ENCODE measurements at places on chromosomes 7 and 10.

DNA sequence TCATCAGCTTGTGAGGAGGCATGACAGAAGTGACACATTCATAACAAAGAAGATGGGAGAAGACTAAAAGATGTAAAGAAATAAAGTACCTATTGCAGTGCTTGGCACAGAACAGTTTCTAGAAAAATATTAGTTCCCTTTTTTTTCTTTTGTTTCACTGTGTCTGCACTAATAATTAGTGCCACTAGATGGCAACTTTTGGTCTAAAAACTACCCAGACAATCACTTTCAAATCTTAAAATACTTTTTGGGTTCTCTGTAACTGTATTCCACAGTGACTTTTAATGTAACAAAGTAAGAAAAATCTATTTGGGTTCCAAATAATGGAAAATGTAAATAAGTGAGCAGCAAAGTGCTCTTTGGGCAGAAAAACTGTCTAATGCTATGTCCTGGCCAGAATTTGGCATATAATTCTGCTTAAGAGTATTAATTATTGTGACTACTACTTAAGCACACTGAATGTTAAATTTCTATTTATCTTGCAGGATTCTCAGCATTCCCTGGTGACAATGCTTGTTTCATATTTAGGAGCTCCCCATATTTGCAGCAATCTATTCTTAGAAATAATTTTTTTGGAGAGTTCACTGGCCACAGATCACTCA is 134.8 kb upstream of the KIF5B start:
- DNase-seq: no peak

DNA sequence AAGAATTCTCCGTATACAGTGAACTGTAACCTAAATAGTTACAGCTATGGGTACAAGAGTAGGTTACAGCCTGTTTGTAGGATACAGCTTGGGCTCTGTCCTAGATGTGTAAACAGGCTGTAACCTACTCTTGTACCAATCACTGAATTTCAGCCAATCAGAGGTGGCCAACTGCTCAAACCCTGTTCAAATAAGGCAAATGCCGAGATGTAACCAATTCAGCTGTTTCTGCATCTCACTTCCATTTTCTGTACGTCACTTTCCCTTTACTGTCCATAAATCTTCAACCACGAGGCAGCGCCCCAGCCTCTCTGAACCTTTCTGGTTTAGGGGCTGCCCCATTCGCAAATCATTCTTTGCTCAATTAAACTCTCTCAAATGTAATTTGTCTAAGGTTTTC is 8.3 kb upstream of the MMP21 start:
- no peak for DNase-seq

GRCh38 chr7:158759749-158760444 is 55.3 kb upstream of the NCAPG2 start:
- no peak for DNase-seq

DNA sequence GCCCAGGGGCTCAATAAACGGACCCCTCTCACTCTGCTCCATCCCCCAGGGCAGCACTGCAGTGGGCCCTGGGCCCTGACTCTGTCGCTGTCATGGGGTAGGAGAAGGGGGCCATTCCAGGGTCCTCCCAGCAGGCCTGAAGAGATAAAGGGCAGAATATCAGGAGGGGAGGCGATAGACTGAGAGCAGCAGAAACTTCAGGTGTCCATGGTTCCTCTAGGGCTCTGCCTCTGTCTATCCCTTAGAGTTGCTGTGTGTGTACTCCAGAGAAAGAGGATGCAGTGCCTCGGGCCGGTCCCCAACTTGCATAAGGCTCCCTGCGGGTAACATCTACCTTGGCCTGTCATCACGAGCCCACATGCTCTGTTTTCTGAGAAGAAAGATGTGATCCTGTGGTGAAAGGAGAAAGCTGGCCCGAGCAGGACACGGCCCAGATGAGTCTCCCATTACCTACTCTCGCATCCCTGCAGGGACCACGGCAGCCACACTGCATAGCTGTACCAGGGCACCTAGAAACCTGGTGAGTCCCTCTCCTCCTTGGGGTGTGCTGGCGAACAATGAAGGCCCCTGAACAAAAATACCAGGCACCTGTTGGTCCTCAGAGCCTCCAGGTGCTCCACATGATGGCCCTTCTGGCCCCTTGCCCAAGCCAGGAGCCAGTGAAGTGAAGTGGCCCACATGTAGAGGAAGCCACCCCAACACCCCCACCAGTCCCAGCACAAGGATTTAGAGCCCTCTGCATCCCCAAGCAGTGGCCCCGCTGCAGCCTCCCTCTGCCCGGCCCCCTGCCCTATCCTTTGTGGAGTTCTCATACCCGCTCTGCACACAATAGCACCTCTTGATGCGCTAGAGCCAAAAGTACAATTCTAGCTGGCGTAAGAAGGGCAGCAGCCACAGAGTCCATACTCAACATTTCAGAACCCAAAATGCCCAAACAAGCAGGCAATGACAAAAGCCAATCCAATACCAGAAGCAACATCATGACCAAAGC is 106.8 kb downstream of the ARHGAP22 start:
- no peak for DNase-seq

DNA sequence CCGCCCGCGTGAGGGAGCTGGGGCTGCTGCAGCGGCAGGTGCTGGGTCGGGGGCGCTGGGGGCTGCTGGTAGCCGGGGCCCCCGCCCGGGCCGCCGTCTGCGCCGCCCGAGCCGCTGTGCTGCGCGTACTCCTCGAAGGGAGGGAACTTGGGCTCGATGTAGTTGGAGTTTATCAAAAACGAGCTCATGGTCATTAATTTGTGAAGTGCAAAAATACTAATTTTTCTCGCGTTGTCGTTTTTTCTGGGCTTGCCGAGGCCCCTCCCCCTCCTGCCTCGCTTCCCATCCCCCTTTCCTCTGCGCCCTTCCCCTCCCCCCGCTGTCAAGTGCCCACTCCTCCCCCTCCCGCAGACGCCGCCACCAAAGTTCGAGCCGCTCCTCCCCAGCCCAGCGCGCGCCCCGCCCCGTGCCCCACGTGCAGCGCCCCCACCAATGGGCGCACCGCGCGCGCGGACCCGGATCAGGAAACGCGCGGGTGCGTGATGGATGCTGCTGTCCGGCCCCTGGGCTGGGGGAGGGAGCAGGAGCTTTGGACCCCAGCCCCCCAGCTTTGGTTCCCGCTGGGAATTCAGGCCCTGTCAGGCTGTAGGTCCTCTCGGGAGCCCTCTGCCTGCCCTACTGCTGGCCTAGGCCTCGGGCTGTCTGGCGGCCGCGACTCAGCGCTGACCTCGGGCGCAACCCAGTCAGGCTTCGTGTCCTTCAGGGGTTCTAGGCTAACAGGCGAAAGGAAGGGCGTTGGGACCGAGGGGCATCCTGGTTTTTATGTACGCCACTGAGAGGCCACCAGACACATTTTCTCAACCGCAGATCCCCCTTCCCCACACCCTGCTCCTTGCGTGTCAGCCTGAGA is at the start of gene HOXA4:
Gene HOXA4, minus strand, starts transcription at position 218 of the 850 bp plus-strand sequence. Its CDS starts 24 bp downstream, at position 194.
- peak; percentile 47 for DNase-seq

DNA sequence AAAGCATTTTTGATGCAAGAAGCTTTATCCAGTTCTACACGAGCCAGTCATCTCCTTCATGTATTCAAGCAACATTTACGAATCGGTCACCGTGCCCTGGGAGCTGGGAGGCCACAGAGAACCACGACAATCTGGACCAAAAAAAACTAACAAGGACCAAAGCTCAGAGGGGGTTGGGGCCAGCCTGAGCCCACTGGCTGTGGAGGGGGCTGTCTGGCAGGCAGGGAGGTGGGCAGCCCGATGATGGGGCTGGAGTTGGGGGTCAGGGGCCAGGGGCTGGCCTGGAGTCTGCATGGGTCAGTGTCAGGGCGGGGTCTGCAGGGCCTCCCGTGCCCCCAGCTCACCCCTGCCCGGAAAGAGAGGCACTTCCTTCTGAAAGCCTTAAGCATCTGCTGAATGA is 12.5 kb upstream of the GRIFIN start:
- DNase-seq: no peak

DNA sequence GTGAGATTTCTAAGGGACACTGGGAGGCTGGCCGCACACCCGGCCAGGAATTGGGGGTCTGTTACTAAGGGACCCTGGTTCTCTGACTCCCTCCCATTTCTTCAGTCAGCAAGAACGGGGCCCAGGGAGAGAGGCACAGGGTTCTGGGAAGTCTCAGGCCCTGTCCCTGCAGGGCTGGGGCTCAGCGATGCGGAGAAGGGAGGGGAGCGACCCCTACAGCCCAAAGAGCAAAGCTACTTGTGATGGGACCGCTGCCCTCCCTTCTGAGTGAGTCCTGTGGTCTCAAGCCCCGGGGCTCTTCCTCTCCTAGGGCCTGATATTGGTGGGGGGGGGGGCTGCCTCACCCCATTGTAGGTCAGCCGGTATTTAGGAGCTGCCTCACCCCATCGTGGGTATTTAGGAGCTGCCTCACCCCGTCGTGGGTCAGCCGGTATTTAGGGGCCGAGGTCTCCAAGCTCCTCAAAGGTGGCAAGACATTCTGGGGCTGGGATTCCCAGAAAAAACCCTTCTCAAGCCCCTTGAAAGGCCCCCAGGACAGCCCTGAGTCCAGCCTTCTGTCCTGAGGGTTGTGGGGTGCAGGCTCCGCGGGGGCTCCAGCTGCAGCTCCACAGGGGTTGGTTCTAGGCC is 16.9 kb upstream of the NKX6-2 start:
- no peak for DNase-seq

GRCh38 chr10:11475831-11476434 is 135.5 kb downstream of the USP6NL start:
- no peak for DNase-seq

GRCh38 chr7:120554960-120555571 is 282.1 kb downstream of the KCND2 start:
- no peak for DNase-seq

DNA sequence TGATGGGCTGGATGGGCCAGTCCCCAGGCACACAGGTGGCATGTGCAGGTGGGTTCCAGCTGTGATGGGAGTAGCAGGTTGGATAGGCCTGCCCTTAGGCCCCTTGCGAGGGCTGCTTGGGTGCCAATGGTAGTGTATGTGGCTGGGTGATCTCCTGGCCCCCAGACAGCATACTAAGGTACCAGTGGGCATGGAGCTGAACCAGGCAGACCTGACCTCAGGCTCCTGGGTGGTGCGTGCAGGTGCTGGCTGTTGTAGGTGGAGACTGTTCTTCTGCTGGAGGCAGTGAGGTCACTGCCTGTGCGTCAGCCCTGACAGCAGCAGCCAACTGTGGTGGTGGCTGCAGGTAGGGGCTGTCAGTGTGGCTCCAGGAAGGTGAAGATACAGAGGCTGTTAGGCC is 384.7 kb downstream of the ANKRD7 start:
- no peak for DNase-seq

DNA sequence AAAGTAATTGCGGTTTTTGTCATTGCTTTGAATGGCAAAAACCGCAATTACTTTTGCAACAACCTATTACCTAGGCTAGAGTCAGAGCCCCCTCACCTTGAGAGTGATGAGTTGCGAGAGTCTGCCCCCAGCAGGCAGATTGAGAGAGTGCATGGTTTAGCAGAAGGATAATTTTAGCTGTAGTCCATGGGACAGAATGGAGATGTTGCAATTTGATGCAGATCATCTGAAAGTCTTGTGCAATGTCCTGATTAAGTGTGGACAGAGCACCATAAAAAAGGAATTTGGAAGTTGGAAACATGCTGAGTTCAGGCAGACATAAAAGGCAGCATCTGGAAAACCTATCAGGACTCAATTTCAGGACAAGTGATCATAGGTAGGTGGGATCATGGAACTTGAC is 48.7 kb downstream of the GPR141 start:
- no peak for DNase-seq

DNA sequence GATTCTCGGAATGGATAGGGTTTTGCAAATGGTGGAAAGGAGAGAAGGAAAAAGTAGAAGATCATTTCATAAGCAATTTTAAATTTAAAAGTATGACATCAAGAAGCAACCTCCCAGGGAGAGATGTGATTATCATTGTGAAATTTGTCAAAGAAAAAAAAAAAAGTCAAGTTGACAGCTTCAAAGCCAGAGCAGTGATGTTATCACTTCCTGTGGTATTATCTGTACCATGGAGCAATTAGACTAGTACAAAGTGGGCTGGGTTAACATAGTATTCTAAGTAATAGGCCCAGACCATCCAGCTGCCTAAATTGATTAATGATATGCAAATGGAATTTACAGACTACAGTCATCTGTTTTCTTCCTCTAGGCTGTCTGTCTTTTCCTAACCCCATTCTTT is 84.0 kb upstream of the NPY start:
- no peak for DNase-seq

DNA sequence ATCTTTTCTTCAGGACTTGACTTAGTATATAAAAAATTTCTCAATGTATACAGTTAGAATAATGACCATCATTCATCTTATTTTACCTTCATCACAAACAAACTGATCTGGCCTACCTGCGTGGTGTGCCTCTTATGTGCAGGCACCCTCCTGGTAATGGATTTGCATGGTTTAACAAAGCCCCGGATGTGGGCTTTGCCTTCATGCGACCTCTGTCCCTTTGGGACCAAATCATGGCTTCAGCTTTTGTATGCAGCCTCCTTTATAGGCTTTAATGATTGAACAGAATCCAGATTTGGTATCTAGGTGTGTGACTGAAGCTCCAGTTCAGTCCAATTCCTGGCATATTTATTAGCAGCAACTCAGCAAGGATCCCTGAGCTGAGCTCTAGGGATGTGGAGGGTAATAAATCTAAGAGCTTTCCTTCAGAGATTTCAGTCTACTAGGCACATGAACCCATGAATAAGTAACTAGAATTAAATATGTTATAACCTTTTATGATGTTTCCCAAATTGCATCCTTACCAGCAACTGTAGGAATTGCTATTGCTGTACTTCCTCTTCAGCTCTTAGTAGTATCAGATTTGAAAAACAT is 256.9 kb downstream of the ABCA13 start:
- no peak for DNase-seq

GRCh38 chr7:115987486-115987885 is 43.1 kb downstream of the TFEC start:
- DNase-seq: no peak

Measured in cortex of kidney (tissue), 1 donor.